ENCODE measurements at places on chromosomes 7 and 10.

DNA sequence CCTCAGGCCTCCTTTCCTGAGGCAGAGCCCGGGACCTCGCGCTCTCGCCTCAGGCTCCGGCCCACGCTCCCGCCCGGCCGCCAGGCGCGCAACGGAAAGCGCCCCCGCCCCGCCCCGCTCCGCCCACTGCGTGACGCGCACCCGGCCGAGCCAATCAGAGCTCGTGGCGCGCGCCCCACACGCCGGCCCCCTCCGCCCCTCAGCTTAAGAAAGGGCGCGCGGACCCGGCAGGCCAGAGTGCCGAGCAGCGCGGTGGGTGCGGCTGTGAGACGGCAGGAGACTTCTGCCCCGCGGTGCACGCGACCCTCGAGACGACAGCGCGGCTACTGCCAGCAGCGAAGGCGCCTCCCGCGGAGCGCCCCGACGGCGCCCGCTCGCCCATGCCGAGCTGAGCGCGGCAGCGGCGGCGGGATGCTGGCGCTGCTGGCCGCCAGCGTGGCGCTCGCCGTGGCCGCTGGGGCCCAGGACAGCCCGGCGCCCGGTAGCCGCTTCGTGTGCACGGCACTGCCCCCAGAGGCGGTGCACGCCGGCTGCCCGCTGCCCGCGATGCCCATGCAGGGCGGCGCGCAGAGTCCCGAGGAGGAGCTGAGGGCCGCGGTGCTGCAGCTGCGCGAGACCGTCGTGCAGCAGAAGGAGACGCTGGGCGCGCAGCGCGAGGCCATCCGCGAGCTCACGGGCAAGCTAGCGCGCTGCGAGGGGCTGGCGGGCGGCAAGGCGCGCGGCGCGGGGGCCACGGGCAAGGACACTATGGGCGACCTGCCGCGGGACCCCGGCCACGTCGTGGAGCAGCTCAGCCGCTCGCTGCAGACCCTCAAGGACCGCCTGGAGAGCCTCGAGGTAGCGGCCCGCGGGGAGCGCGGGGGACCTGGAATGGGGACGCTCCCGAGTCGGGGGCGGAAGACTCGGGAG is at the start of gene NPTX2:
NPTX2 (plus strand) TSS at position 235 of the 909 bp plus-strand sequence; CDS start at position 412, 177 bp downstream.
- peak; percentile 79 for DNase-seq
- no peak within 1 kb of the TSS for H3K27ac ChIP-seq

DNA sequence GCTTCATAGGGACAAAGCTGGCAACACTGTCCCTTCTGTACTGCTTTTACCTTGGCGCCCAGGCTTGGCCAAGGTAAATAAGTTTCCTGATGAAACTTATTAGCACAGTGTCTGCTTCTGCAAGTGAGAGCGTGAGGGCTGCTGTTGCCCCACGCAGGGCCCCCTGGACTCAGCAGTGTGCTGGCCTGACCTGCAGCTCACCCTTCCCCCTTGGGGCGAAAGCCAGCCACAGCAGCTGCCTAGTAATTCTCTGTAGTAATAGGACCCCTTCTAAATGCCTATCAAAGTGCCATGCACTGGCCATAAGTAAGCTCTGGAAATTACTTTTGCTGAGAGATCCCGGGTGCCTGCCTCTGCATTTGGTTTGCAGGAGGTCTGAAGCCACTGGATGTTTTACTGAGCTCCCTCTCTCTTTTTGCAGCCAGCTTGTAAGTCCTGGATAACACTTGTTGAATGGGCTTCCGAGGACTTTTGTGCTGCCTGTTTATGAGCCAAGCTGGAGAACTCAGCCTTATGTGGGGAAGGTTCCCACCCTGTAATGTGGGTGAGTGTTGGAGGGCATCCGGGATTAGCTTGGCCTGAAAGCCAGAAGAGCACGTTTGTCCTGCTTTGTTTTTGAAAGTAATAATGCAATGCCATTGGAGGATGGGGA is 293.9 kb downstream of the C7orf25 start:
- H3K4me1 ChIP-seq = no peaks in the 10 kb centered on the region
- no peak overlapping the region for H3K27ac ChIP-seq
- H3K4me3 ChIP-seq = no peak overlapping the region
- H3K27me3 ChIP-seq = no peaks in the 10 kb centered on the region

DNA sequence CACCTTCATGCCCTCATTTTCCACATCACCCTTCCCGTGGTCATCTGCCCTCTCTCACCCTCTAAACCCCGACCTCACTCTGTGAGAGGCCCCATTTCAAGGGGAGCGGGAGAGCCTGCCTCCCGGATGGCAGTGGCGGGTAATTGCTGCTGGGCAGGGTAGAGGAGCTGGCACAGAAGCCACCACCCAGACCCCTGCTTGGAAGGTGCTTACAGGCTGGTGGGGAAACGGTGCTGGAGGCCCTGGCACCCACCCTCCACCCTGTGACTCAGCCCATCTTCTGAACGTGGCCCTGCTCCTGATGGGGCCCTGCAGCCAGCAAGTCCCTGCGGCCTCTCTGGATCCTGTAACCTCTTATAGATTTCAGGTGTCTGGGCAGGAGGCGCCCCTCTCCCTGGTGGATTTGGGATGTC is 10.6 kb upstream of the PWWP2B start:
- DNase-seq = no peak
- H3K4me1 ChIP-seq = peaks cover 3% of the 10 kb centered on the region
- H3K4me3 ChIP-seq = no peak overlapping the region
- H3K27ac ChIP-seq = no peak overlapping the region
- H3K36me3 ChIP-seq = no peaks in the 10 kb centered on the region

GRCh38 chr10:7773845-7774801 is 13.7 kb downstream of the KIN start:
- no peaks in the 10 kb centered on the region for H3K27me3 ChIP-seq
- H3K36me3 ChIP-seq = peaks cover 94% of the 10 kb centered on the region
- no peak overlapping the region for H3K4me3 ChIP-seq
- H3K27ac ChIP-seq = no peak overlapping the region
- no peaks in the 10 kb centered on the region for H3K4me1 ChIP-seq

DNA sequence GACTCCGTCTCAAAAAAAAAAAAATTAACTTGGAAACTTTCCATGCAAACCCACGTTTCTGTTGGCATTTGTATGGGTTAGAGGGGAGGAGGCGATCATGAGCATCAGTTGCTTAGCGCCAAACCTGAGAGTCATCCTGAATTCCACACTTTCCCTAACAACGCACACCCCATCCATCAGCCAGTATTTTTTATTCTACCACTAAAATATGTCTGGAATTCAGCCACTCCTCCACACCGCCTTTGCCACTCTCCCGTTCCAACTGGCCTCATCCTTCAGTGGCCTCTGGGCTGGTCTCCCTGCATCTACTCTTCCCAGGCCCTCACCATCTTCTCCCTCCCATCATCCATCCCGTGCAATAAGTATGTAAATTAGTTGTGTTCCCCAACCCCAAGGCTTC is 4.7 kb upstream of the LMBR1 start:
- H3K4me3 ChIP-seq = no peak overlapping the region
- DNase-seq = no peak
- no peaks in the 10 kb centered on the region for H3K27me3 ChIP-seq
- no peaks in the 10 kb centered on the region for H3K36me3 ChIP-seq
- peaks cover 31% of the 10 kb centered on the region for H3K4me1 ChIP-seq
